Astrocyte (in vitro differentiated cells and primary cell): ENCODE measurements at places on chromosomes 2 and 18.

GRCh38 chr2:42180300-42180699 is 11.1 kb downstream of the EML4 start:
- DNase-seq: no peak

DNA sequence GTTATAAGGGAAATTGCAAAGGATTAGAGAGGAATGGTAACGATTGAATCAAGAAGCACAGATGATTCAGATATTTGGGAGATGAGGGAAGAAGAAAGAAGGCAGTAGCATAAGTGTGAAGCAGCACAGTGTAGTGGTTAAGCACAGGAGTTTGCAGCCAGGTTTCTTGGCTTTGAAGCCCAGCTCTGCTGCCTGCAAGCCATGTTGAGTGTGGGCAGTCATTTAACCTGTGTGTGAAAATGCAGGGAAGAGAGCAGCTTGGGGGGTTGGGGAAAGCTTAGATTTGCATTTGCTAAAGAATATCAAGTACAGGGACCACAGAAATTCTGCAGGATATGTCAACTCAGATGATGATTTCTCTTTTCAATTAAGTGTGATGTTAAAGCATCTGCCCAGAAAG is 21.5 kb upstream of the RBMS1 start:
- no peak for DNase-seq

DNA sequence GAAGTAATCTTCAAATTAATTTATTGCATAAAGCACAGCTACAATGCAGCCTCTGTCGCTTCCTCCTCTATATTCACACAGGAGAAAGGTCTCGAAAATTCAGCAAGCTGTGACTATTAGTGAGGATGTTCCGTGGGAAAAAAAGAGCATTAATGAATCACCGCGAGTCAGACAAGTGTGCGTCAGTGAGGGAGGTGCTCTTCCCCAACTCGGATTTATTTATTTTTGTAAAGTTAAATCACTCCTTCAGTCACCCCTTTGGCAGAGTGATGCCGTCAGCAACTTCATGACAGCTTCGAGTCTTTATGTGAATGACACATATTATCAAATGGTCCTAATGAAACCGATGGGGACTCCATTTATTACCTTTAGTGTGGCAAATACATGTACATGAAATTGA is 648.9 kb upstream of the SALL3 start:
- no peak for DNase-seq

DNA sequence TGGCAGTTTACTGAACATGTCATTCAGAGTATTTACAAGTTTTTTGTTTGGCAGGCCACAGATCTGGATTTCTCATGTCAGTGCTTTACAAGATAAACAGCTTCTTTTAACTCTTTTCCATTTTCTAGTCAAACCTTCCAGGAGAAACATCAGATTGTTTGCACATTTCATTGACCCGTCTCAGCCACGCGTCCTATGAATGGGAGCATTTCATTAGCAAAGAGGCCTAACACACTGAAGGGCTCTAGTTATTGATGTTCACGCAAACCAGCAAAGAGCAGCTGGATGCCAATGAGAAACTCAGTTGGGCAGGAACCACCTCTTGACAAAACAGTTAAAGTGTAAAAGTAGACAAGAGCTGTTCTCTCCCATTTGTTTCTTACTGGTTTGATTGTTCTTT is 29.2 kb upstream of the MFF start:
- no peak for DNase-seq

- DNase-seq: peak; percentile 69
Observed at GRCh38 chr2:46335391-46336282, 38.4 kb downstream of the EPAS1 start.

DNA sequence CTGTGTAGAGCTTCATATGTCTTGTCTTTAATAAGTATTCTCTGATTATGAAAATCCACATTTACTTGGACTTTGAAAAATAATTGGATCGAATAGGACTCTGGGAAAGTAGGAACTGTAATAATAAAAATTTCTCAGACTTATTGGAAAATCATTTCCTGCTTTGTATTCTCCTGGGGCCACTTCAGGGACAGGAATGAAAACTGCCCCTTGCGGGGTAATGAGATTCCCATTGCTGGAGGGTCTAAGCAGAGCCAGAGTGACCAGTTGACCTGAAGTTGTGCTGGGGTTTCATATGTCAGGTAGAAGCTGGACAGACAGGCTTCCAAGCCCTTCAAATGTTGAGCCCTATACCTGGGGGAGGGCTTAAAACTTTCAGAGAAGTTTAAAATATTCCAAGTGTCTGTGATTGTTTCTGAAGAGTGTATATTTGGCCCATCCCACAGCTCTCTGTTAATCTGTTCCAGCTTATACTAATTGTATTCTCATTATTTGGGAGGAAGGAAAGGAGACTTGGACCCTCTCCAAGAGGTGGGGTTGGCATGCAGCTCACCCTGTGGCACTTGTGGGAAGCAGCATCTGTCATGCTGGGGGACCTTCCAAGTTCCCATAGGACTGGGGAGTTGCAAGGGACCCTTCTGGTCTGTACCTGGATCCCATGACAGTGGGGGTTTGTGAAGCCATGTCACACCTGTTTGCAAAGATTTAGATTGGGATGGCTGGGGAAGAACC is 268.7 kb upstream of the ATP5MC3 start:
- no peak for DNase-seq

- no peak for DNase-seq
Observed at GRCh38 chr2:103132536-103133217, 370.8 kb downstream of the TMEM182 start.

- no peak for DNase-seq
Observed at GRCh38 chr2:216084547-216084946, 2.8 kb downstream of the TMEM169 start.

DNA sequence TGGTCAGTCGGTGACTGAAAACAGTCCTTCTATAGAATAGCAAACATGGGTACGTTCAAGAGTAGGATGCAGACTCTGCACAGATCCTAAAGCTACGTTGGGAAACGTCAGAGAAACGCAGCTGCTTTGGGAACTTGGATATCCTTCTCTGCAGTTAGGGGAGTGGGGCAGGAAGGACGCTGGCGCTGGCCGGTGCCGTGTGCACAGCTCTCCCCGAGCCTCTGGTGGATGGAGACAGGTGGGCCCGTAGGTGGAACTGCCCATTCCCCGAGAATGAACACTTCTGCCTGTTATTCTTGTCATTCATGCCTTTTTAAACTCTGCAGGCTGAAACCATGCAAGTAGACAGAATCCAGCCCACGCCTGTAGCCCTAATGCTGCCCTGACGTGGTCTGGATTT is 91.7 kb upstream of the MBOAT2 start:
- DNase-seq: no peak

- DNase-seq: no peak
Observed at GRCh38 chr18:48801728-48802542, 148.8 kb downstream of the SMAD7 start.

- peak; percentile 2 for DNase-seq
Observed at GRCh38 chr2:183898641-183899040, 699.7 kb upstream of the ZNF804A start.

DNA sequence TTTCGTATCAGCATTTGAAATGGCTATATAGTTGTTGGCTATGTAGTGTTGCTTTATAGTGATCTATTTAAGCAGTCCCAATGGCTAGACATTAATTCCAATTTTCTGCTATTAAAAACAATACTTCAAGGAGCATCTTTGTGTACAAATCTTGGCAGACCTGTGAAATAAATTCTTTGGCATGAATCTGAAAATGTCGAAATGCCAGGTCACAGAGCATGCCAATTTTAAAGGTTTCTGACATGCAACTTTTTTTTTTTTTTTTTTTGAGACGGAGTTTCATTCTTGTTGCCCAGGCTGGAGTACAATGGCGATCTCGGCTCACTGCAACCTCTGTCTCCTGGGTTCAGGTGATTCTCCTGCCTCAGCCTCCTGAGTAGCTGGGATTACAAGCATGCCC is 26.8 kb upstream of the CABLES1 start:
- no peak for DNase-seq

- DNase-seq: no peak
Observed at GRCh38 chr2:12326449-12327190, 390.1 kb upstream of the TRIB2 start.

DNA sequence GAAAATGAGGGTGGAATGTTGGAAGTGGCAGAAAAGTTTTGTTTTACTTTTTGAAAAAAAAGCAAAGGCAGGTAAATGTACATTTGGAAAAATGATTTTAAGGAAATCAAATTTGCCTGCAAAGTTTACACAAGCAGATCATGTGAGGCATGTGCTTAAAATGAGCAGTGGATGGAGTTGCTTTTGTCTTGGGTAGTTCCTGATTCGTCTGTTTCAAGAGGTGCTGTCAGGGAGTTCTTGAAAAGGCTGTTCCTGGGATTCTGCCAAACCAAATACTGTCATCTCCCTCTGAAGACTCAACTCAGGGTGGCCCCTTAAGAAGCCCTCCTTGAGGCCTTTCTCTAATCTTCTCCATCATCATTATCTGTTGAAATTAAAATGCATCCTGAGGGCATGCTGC is 59.0 kb downstream of the TACR1 start:
- DNase-seq: no peak
